ENCODE measurements at places on chromosomes 5 and 9.

DNA sequence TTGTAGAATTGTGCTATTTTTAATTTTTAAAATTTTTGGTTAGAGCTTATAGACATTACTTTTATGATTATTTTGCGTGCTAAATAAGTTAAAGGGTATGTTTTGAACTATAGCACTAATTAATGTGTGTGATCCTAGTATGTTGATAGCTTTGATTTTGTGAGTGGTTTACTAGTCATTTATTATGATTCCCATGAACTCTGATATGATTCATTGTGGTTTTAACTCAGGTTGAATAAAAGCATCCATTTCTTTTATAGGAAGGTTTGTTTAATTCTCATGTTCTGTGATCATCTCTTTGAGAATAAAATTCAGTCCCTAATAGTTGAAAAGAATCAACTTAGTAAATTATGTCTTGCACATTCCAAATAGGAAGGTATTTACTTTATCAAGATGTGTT lies 22.5 kb downstream of the C5orf22 start:
- DNase-seq = no peak

DNA sequence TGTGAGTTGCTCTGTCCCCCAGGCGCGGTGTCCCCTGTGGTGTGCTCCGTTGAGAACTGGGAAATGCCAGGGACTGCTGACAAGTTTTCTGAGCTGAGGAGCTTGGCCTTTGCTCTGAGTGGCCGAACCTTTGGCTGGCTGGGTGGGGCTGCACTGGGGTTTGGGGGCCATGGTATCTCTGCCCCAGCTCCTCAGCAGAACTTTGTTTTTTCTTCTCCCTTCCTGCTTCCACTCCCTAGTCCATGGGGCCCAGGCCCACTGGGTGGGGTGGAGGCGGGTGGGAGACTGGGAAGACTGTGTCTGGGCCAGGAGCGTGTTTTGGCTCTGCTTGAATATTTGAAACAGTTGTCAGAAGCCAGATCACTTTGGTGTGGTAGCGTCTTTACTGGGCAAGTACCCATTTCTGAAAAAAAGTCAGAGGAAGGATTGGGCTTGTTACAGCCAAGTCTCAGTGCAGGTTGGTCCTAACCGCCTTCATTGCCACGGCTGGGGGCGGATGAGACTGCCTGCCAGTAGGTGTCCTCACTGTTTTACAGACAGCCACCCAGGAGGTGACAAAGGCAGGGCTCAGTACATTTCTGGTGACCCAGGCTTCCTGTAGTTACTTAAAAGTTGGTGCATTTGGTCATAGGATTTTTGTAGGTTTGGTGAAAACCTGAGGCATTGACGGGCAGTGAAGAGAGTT lies 92.7 kb downstream of the DAB2IP start:
- peak; percentile 30 for DNase-seq

DNA sequence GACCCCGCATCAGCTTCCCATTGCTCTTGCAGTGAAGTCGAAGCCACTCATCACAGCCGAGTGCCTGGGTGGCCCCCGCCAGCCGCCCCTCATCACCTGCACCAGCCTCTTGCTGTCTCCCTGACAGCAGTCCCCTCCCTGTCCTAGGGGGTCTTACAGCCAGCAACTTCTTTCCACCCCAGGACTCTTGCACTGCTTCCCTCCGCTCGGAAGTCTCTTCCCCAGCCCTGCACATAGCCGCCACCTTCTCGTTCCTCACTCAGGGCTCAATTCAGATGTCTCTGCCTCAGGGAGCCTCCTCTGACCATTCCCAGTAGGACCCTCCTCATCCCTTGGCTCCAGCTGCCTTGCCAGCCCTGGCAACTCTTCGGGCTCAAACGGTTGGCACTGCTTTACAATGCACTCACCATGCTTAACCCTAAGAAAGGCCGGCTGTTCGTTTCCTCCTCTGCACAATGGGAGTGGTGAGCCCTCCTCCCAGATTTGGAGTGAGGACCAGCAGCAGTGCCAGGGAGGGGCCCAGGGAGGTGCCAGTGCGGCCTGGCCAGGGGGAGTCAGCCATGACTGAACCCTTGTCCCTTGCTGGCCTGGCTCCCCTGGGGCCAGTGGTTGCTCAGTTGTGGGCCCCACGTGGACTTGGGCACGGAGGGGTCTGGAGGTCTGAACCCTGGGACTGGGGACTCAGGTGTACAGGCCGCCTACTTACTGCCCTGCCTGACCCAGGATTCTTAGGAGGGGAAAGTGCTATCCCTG lies 6.1 kb downstream of the TCF7 start:
- no peak for DNase-seq

GRCh38 chr5:124961521-124961920 lies 215.1 kb upstream of the ZNF608 start:
- DNase-seq = no peak

GRCh38 chr9:70835323-70835722 lies 286.1 kb downstream of the TRPM3 start:
- no peak for DNase-seq

DNA sequence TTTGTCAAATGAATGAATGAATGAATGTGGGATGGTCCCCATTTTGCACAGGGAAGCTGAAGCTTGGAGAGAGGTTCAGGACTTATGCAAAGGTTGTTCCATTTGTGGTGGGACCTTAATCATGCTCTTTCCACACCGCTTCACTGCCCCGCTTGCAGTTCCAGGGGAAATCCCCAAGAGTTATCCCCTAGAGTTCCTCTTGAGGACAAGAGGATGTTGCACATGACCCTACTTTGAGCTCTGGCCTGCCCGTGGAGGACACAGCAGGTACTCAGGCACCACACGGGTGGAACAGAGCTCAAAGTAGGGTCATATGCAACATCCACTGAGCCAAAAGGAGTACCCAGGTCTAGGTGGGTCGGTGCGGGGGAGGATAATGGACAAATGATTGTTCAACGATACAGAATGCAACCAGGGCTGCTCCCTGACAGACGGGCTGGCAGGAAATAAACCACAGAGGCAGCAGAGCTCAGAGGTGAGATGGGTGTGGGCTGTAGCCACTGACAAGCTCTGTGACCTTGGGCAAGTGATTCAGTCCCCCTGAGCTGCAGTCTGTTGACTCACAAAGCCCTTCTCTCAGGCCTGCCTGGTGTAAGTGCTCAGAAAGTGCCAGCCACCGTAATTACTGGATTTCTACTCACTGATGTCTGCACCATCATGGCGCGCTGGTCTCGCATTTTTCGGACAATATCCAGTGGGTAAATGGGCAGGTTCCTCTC lies 60.3 kb upstream of the EPB41L4B start:
- no peak for DNase-seq

DNA sequence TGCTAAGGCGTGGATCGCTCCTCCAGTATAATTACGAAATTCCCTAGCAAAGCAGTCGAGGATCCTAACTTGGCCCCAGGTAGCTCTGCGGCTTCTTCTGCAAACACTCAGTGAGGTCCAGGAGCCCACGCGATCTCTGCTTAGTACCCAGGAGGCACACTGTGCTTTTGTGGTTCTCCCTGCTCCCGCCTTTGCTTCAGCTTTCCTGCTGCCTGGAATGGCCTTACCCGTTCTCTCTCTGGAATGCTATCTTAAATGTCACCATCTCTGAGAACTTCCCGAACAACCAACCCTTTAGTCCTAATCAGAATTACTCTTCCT lies 639 bp downstream of the INVS start:
- no peak for DNase-seq

- DNase-seq = no peak
Measured at GRCh38 chr9:107755246-107755645, 265.7 kb upstream of the KLF4 start.

DNA sequence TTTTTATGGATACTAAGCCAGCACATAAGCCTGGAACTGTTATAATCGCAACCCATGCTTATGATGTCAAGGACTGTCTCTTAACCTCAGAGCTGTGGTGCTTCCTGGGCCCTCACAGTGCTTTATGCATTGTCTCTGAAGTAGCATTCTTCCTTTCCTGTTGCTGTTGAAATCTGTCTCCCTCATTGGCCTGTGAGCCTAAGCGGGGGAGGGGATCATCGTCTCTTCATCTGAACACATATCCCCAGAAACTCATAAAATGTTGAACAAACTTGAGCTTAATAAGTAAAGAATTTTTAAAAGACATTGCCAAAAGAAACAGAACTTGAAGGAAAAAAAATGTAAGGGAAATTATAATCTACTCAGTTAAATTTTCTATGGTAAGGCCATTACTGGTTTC lies 80.3 kb downstream of the SGCD start:
- no peak for DNase-seq

GRCh38 chr5:65198456-65199120 lies 283.1 kb downstream of the ADAMTS6 start:
- DNase-seq = no peak

GRCh38 chr5:124871303-124871702 lies 124.9 kb upstream of the ZNF608 start:
- no peak for DNase-seq

GRCh38 chr5:121415270-121415669 lies 436.4 kb upstream of the FTMT start:
- no peak for DNase-seq

DNA sequence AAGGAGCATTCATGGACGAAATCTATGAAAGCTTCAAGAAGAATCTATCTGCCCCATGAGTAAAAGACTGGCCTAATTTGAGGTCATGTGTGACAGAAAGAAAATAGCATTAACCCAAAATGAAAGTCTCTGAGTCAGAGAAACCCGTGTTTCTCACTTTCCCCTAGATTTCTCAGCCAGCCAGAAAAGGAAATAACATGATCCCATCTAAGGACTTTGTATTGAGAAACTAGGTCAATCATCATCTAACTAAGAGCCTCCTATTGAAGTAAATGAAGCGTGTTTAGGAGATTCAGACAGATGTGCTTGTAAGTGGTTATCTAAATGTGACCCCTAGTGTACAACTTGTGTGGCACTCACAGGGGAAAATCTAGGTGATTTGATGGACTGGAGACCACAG lies 77.3 kb upstream of the ZNF366 start:
- DNase-seq = no peak

DNA sequence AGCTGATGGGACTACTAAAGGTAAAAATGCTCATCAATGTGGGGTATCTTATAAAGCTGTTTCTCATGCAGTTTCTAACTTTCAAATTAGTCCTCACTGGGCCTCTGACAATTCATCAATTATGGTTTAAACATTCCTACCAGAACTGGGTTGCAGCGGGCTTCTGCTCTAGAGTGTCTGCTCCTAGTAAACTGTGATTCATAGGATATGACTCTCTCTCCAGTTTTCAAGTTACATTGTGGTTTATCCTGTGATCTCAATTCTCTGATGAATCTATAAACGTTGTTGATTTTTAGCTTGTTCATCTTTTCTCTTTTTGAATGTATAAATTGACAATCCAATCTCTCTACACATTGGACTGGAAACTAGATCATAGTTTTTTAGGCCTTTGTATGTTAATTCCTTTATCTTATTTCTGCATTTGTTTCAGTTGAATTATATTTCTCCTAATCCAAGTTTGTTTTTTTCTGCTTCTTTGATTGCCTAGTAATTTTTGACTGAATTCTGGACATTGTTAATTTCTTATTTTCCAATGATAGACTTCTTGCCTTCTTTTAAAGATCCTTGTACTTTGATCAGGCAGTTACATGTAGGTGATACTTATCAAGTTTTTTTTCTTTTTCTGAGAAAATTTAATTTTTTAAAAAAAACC lies 822.6 kb downstream of the TLE1 start:
- no peak for DNase-seq

DNA sequence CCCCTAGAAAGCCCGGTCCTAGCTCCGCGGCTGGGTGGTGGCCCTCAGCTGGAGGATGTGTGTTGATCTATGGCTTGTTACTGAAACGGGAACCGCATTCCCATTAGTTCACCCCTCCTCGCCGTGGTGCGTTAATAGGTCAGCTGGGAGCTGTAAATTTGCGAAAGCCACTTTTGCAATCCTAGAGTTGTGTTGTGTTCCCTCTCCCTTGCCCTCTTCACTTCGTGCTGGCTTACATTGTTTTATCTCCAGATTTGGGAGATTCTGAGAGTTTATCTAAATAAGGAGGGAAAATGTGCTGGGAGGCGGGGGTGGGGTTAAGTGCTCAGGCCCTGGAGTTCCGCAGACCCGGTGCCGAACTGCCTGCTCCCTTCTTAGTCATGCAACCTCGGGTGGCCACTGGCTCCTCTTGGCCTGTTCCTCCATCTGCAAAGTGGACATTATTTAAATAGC lies 62.8 kb downstream of the HMCN2 start:
- no peak for DNase-seq

DNA sequence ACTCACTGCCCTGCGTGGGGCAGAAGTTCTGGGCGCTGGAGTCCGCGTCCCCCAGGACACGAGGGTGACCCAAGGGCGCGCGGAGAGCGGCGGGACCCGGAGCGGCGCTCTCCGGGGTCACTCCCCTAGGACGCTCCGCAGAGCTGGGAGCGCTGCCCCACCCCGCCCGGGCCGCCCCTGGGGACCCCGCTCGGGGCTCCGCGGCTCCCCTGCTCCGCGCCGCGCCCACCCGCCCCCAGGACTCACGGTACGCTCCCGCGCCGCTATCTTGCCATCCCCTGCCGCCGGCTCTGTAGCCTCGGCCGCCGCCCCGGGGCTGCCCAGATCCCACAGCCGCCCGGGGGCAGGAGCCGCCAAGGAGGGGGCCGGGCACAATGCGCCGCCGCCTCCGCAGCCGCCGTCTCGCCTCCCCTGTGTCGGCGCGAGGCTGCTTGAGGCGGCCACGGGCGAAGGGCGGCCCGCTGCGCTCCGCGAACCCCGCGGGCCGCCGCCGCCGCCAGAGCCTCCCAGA lies 303 bp downstream of the LIFR start:
- no peak for DNase-seq

GRCh38 chr9:27785714-27786100 lies 212.4 kb upstream of the C9orf72 start:
- no peak for DNase-seq

- DNase-seq = peak; percentile 97
Measured at GRCh38 chr9:127770905-127771569, 7.4 kb downstream of the SH2D3C start.

GRCh38 chr9:29741169-29741568 lies 2167.9 kb upstream of the C9orf72 start:
- no peak for DNase-seq

- no peak for DNase-seq
Measured at GRCh38 chr5:153624451-153624765, 133.9 kb downstream of the GRIA1 start.

Measured in CD4-positive, alpha-beta T cell treated with Interleukin-12 subunit alpha and Interleukin-12 subunit beta, for 1 hour (primary cell).